ENCODE measurements at places on chromosomes 12 and 14.

DNA sequence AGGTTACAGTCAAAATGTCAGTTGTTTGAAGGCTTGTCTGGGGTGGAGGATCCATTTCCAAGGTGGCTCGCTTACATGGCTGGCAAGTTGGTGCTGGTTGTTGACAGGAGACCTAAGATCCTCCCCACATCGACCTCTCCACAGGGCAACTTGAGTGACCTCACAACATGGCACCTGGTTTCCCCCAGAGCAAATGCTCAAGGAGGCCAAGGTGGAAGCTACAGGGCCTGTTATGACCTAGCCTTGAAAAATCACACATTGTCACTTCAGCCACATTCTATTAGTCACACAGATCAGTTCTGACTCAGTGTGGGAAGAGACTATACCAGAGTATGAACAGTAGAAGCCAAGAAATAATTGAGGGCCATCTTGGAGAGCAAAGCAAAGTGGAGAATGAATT lies 11.3 kb upstream of the GNG2 start:
- no peak for DNase-seq

DNA sequence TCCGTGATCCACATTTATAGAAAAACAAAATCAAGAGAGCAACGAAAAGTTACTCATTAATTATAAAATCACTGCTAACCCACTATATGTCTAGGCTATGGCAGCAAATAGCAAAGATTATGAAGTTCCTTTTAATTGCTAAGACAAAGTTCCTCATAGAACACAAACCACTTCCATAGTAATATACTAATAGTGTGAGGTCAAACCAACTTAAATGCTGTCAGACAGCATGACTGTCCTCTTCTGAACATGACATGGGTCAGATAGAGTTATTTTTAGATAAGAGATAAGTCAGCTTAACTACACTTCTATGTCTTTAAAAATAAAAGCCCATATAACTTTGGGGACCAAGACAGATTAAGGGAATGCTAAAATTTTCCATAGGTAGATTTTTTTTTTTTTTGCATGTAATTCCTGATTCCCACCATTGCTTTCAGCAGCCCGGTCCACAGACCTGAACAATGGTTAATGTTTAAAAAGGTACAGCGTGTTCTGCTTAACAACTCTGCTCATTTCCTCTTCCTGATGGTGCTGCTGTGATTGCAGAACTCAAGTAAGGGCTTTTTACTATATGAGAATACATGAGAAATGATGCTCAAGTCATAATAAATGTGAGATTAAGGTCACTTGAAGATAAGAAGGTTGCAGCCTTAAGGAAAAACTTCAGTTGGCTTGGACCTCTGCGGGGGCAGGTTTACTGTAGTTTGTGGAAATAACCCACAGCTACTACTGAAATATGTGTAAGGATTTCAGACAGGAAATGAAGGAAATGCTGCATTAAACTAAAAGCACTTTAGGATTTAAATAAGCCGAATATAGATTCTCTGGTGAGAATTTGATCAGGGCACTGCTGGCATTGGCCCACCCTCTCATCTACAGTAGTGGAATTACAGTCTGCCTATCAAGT lies 37.7 kb upstream of the DUSP6 start:
- no peak for DNase-seq

- no peak for DNase-seq
Measured at GRCh38 chr12:34051486-34051885, 29.2 kb downstream of the ALG10 start.

DNA sequence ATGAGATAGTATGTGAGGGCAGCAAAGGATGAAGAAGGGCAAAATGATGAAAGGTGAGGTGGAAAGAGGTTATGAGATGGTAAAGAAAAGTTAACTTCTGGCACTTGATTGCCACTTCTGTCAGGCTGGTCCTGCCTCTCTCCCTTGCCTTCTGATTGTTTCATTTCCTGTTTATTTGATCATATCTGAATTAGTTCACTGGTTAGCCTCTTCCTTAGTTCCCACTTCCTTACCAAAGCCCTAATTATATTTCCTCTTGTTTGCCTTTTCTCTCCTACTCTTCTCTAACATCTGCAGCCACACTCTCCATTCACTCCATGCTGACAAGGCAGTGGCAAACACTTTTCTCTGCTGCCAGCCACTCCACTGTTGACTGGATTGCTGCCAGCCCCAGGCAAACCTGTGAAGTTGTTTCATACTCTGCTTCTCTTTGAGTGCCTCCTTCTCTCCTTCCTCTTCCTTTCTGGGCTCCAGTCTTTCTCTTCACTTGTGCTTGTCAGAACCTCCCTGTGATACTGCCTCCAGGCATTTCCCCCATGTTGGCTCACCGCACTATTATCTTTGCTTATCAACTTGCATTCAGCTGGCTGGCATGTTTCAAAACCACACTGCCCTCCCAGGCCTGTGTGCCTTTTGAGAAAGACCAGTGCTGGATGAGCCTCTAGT lies 8.1 kb downstream of the PNP start:
- no peak for DNase-seq

DNA sequence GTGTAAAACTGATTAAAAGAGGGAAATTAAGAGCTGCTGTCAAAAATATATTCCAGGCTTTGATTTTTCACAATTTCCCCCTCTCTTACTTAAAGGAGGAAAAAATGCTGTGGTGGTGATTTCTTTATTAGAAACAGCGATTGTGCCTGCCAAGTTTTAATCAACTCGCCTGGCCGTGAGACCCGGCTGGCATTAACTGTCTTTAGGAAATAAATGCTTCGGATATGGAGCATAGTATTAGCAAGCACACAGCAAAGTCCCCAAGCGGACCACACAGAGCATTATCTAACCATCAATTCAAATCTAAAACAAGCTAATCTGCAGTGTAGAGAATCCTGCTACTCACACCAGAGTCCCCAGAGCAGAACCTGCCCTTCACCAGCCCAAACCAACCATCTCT lies 457.1 kb downstream of the TMEM132D start:
- DNase-seq = no peak

DNA sequence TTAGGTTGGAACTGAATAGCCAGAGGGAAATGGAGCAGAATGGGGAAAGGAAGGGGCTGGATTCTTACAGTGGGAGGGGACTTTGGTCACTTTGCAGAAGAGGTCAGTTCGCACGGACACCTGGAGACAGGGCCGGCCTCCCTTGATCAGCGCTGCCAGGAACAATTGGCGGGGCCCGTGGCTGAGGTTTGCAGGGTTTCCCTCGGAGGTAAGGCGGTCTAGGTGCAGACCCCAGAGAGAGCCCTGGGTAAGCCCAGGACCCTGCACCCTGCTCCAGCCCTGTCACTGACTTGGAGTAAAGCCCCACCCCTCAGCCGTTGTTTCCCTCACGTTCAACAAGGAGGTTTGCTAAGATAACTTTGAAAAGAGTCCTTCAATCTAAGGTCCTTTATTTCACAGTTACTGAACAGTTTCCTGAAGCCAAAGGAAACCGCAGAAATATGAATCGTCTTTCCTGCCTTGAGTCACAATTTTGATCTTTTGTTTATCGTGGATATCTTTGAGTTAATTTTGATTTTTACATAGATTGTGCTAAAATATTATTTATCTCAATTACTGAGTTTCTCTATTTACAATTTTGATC lies 231.4 kb upstream of the RTL1 start:
- DNase-seq = no peak

- DNase-seq = no peak
Measured at GRCh38 chr14:71361336-71361735, 454.1 kb downstream of the PCNX1 start.

DNA sequence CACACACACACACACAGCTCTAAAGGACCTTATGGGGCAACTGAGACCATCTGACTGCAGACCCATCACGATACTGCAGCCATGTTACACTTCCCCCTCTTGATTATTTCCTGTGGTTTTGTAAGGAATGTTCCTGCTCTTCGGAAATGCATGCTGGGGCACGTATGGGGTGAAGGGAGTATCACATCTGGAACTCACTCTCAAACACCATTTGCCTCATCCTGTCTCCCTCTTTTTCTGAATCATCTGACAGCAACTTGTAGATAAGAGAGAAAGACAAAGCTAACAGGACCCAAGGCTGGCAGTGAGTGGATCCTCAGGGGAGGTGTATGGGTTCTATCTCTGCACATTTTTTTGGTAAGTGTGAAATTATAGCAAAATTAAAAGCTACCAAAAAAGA lies 50.3 kb downstream of the RIMBP2 start:
- no peak for DNase-seq

- DNase-seq = no peak
Measured at GRCh38 chr12:80761838-80762237, 45.1 kb downstream of the MYF5 start.

DNA sequence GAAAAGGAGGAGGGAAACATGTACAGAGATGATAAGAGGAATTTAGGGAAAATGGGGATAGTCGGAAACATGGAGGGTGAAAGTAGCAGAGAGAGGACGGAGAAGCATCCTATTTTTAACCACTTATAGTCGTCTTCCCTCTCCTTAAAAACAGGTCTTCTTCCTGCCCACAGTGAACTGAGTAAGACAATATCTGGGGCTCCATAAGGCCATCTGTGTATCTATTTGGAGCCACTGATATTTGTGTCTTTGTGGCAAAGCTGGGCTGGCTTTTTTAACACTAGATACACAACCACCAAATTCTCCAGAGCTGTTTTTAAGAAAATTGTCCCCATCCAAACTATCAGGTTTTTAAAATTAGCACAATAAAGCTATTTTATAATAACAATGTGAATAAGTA lies 109.5 kb upstream of the RAP1B start:
- DNase-seq = no peak

- no peak for DNase-seq
Measured at GRCh38 chr12:85805654-85806053, 30.6 kb downstream of the RASSF9 start.
